ENCODE measurements at places on chromosomes 13 and 19.

DNA sequence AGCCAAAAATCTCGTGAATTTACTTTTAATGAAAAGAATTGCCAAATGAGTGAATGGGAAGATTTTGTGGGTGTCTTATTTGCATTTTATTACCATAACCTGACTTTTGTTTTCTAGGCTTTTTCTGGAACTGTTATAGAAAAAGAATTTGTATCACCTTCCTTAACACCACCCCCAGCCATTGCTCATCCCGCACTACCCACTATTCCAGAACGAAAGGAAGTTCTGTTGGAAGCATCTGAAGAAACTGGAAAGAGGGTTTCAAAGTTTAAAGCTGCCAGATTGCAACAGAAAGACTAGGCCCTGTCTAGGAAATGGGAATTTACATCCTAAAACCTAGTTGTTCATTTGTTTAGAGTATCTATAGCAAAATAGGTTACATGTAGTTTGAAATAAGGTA lies 72.7 kb downstream of the URI1 start:
- DNase-seq: no peak

DNA sequence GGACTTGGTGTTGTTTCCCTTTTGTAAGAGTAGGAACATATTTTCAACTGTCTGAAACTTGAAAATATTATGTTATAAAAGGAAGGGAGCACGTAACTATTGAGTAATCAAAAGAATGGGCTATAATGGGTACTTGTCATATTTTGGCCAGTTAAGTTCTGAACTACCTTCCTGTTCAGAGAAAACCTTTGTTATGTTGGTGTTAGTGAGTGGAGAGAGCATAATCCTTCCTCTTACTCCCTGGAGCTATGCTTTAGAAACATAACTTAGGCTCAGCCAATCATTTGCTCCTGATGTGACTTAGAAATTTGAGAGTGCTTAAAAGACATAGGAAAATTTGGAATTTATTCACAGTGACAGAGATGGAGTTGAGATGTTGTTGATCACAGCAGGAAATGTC lies 482.5 kb upstream of the SPRY2 start:
- DNase-seq: no peak

DNA sequence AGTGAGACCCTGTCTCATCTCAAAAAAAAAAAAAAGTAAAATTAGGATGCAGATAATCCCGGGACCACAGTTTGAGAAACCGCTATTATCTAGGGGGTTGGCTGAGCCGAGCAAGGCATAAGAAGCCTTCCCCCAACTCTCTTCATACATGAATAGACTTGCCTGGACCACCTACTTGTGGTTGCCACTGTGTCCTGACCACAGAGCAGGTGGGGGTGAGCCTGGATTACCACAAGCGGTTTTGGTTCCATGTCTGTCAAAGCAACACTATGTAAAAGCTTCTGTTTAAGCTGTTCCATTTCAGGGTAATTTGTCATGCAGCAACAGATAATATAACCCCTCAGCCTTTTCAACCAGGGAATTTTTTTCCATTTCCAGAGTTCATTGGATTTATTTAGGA lies 3.3 kb upstream of the NAPA start:
- DNase-seq: peak; percentile 29

DNA sequence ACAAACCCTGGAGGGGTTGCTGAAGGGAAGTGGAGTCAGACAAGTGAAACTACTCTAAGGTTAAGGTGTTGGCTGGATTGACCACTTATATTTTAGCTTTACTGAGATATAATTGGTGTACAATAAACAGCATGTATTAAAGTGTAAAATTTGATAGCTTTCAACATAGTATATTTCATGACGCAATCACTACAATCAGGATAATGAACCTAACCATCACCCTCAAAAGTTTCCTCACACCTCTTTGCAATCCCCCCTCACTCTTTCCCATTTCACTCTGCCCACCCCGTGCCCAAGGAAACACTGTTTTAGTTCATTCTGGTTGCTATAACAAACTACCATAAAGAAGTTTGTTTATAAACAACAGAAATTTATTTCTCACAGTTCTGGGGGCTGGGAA lies 508.0 kb downstream of the FGF9 start:
- no peak for DNase-seq

GRCh38 chr19:30071871-30072270 lies 129.8 kb downstream of the URI1 start:
- no peak for DNase-seq

GRCh38 chr13:84574851-84575250 lies 692.6 kb upstream of the SLITRK1 start:
- no peak for DNase-seq

GRCh38 chr13:20714563-20715329 lies 11.2 kb downstream of the IL17D start:
- no peak for DNase-seq

- no peak for DNase-seq
Measured at GRCh38 chr19:38068826-38069225, 155.2 kb downstream of the DPF1 start.

GRCh38 chr13:61084988-61085387 lies 330.7 kb downstream of the PCDH20 start:
- no peak for DNase-seq

- DNase-seq: peak; percentile 35
Measured at GRCh38 chr19:17766543-17767131, 15.4 kb downstream of the FCHO1 start.

- DNase-seq: no peak
Measured at GRCh38 chr13:31773538-31773937, 34.2 kb downstream of the RXFP2 start.

DNA sequence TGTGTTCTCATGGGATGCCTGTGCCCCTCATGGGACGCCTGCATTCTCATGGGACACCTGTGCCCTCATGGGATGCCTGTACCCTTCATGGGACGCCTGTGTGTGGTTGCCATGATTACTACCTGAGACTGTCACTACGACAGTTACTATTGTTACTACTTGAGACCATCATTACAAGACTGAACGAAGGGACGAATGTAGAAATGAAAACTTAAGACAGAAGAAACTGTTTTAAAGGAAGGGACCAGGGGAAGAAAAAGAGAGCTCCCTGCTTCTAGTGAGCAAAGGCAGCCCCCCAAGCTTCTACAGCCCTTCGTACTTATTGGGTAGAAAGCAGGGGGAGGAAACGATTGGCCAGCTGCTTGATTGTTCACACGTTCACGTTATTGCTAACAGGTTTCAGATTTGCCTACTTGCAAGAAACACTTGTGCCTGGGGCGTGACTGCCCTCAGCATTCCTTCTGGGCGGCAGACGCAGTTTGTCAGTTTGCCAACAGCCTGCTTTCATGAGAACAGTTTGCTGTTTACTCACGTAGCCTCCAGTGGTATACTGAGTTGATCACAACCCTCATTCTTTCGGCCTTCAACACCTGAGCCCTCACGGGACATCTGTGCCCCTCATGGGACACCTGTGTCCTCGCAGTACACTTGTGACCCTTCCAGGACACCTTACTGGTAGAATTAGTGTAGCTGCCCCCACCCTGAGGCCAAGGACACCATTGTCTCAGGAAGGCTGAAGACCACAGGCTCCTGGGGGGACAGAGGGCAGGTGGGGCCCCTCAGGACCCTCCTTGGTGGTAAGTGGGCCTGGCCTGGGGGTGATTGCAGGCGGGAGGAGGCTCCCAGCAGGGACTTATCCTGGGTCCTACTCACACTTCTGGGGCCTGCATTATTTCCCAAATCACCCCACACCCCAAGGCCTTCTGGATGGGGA lies 2.5 kb upstream of the S1PR4 start:
- DNase-seq: peak; percentile 55

- DNase-seq: no peak
Measured at GRCh38 chr19:8459520-8460270, 14.9 kb downstream of the HNRNPM start.

DNA sequence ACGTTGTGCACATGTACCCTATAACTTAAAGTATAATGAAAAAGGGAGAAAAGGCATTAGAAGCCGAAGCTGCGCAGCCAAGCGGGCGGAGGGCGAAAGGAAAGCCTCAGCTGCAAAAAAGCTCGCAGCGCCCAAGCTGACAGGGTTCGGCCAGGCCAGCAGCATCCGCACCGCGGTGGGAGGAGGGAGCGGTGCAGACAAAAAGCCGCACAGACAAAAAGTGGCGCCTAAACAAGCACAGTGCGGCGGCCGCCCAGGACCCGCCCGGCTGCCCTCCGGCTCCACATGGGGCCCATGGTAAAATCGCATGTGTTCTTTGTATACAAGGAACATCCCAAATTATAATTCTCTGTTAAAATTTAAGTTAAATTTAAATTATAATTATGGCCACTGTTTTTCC lies 42.4 kb downstream of the PSG3 start:
- no peak for DNase-seq

- no peak for DNase-seq
Measured at GRCh38 chr19:29293292-29293691, 80.3 kb upstream of the UQCRFS1 start.

DNA sequence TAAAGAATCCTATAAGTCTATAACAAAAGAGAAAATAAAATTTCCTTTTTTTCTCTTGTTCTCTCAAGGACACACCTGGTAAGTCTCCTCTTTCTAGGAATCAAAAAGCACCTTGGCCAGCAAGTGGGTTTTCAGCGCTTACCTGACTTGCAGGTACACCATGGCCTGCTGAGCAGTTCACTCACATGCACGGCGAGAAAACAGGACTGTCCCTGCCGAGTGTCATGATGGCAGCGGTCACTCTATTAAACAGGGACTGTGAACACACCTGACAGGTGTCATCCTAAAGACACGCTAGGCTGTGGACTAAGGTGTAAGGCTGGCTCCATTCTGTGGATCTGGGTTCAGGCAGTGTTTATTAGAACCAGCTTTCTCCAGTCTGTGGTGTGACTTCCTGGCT lies 170.2 kb downstream of the TEX29 start:
- DNase-seq: no peak

DNA sequence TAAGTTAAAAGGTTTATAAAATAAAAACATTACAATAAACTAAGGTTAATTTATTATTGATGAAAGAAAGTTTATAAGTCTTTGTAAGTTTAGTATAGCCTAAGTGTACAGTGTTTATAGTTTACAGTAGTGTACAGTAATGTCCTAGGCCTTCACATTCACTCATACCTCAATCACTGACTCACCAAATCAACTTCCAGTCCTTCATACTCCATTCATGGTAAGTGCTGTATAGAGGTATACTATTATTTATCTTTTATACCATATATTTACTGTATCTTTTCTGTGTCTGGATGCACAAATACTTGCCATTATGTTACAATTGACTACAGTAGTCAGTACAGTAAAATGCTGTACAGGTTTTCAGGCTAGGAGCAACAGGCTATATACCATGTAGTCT lies 490.0 kb downstream of the GPC6 start:
- no peak for DNase-seq

GRCh38 chr19:45451131-45451849 lies 16.5 kb upstream of the FOSB start:
- peak; percentile 59 for DNase-seq

DNA sequence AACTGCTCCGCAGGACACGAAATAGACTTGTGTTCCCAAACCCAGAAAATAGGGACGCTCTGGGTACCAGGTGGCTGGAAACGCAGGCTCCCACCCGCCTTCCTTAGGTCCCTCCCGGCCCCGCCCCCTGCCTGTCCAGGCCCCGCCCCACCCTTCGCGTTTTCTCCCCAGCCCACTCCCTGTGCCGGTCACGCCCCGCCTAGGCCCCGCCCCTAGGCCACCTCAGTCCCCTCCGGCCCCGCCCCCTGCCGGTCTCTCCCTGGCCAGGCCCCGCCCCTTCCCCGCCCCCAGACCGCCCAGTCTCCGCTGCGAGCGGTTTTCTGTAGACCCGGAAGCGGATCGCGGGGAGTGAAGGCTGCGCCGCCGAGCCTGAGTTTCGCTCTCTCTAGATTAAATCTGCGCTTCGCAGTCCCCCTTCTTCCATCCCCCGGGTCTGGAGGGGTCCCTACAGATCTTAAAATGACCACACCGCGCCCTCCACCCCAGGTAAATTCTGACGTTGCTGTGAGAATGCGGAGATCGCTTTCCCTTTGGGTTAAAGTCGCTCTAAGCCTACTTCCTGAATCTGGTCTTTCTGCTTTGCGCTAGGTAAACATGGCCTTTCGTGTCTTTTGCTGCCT lies 3.7 kb upstream of the ZNF665 start:
- peak; percentile 95 for DNase-seq

DNA sequence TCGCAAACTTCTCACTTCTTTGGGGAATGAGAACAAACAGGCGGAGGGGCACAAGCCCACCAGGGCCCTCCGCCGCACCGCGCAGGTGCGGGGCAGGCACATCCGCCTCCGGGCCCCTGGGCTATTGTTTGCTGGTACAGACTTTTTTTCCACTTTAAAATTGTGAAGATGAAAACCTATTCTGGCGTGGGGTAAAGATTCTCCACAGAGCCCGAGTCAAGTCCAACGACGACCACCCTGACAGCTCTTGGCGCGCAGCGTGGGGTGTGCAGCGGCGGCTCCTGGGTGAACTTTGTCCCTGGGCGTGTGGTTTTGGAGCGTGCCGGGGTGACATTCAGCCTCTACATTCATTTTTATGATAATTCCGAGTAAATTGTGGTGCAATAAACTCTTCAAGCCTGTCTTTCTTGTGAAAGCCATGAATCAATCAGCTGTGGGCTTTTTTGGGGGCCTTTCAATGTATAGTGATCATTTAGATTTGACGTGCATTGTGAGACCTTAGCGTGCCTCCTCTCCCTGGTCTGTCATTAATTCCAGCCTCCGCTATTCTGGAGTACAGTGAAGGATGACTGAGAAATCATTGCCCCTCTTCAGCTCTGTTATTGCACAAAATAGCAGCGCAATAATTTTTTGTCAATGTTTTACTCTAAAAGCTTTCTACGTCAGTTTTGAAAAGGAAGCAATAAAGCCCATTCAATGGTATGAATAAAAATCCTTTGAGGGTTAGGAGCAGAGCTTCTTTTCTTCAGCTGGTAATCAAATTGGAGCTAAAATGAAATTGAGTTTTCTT lies 90.0 kb downstream of the TEX29 start:
- DNase-seq: no peak

DNA sequence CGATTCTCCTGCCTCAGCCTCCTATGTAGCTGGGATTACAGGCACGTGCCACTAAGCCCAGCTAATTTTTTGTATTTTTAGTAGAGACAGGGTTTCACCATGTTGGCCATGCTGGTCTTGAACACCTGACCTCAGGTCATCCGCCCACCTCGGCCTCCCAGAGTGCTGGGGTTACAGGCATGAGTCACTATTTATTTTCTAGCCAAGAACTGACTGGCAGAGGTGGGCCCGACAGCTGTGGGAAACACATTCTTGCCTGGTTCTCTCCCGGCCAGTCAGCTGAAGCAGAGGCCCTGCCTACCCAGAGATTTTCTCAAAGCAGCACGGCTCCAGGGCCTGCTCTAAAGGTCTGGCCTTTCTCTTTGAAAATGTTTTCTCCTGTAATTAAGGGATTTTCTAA lies 108.0 kb downstream of the KCTD15 start:
- no peak for DNase-seq

DNA sequence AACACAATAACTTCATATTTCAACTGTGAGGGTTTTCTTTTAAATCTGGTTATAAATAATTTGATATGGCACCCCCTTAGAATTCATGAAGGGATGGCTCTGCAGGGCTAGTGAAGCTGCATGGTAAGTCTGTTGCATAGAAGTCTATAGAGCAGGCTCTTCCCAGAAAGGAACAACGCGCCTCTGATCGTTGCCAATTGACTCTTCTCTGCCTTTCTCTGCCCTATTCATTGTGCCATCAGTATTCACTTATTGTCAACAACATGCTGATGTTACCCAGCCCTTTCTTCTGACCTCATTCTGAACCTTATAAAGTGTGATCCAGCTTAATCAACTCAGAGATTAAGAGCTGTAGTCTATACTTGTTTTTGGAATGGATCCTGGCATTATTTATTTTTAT lies 16.3 kb upstream of the DCT start:
- no peak for DNase-seq

- no peak for DNase-seq
Measured at GRCh38 chr19:50693064-50693975, 26.3 kb downstream of the SHANK1 start.

Measured in T-cell (primary cell).